ENCODE measurements at places on chromosomes 1 and 21.

DNA sequence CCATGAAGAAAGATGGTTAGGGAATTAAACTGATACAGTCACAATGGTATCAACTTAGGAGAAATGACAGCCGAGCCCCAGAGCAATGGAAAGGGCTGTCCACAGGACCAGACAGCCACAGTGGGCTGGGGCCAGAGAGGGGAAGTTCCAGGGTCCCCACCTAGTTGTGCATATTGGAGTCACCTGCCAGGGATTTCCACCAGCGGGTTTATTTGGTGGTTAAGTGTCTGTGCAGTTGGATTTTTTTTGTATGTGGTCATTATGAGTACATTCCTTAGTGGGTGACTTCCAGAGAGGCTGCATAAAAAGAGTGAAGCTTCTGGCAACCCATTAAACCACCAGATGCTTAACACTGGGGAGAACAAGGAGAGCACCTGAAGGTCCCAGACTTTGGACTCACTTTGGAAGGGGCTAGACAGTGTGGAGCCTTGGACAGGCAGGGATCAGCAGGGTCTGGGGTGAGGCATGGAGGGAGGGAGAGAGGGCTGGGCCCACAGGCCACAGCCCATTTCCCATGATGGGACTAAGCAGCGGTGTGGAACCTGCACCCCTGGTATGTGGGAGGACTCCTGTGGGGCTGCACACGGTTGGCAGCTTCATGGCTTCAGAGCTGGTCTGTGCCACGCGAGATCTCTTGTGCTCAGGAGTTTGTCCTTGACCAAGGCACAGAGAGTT, 7.8 kb upstream of the PTTG1IP start:
- no peak for DNase-seq

DNA sequence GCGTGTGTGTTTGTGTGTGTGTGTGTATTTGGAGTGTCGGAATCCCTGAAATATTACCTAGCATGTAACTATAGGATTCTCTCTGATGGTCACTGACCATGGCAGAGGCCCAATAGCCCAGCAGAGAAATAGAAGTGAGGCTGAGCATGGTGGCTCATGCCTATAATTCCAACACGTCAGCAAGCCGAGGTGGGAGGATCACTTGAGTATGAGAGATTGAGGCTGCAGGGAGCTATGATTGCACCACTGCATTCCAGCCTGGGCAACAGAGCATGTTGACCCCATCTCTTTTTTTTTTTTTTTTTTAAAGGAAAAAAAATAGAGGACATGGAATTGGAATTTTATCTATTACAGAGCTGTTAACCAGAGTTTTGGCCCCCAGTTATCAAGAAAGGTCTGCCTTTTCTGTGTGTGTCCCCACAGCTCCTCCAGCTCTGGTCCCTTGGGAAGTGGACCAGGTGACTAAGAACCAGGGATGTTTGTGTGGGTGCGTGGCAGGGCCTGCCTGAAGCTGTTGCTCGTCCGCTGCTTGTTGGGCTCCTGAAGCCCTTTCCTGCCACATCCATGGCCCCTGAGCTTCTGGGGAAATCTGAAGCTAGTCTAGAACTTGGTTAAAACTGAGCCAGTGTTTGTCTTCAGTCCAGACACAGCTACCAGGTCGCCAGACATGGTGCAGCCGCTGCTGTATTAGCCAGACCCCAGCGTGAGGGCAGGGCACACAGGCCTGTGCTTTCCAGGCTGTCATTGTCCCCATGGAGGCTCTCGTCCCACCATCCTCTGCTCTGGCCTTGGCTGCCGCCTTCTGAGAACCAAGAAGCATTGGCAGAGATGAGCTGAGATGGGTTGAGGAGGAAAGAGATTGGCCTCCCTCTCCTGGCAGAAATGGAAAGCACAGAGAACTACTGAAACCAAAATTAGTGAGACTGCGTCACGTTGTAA, 25.5 kb downstream of the CAPN9 start:
- no peak for DNase-seq

DNA sequence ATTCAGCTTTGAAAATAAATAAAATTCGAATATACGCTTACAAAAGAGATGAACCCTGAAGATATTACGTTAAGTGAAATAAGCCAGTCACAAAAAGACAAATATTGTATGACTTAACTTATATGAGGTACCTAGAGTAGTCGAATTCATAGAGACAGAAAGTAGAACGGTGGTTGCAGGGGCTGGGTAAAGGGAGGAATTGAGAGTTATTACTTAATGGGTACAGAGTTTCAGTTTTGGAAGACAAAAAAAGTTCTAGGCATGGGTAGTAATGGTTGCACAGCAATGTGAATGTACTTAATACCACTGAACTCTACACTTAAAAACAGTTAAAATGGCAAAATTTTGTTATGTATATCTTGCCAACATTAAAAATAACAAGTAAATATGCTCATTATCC, 48.6 kb upstream of the ZNHIT6 start:
- no peak for DNase-seq

GRCh38 chr1:147502760-147503159, 38.5 kb upstream of the BCL9 start:
- DNase-seq, result no peak

GRCh38 chr1:1435106-1435903, at the start of gene VWA1:
VWA1 (plus strand) TSS chr1:1435690; CDS start chr1:1435749, 59 bp downstream.
- DNase-seq, result no peak

- no peak for DNase-seq
Measured at GRCh38 chr1:86114236-86114635, 42.3 kb downstream of the COL24A1 start.

Measured in activated naive CD4-positive, alpha-beta T cell (primary cell).